Activated T-cell treated with anti-CD3 and anti-CD28 coated beads, Interleukin-2, amount 50 U/mL, for 48 hours (primary cell): ENCODE measurements at places on chromosomes 7 and 10.

- no peak for DNase-seq
Measured at GRCh38 chr10:60086421-60086820, 180.1 kb upstream of the CCDC6 start.

- no peak for DNase-seq
Measured at GRCh38 chr7:39407723-39408122, 158.5 kb upstream of the YAE1 start.

DNA sequence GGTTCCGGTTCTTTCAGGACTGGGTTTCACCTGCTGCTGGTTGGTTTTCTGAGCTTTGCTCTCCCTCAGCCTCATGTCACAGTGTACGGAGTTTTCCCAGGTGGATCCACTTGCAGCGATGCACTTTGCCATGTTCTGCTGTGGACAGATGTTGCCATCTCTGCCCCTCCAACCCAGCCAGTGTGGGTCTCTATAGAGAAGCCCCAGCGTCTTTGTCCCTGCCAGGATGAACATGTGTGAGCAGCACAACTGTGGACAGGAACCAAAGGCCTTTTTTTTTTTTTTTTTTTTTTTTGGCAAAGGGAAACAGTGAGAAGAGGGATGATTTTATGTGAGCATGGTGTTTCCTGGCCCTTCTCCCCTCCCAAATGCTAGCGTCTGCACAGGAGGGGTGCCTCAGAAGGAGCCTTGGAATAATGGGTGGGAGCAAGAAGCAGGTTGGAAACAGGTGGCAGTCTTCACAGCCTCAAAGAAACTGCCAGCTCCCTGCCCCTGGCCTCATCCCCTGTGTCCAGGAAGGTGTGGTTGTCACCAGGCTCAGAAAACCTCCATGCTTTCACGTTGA, 106.5 kb downstream of the RPS24 start:
- DNase-seq, result no peak

DNA sequence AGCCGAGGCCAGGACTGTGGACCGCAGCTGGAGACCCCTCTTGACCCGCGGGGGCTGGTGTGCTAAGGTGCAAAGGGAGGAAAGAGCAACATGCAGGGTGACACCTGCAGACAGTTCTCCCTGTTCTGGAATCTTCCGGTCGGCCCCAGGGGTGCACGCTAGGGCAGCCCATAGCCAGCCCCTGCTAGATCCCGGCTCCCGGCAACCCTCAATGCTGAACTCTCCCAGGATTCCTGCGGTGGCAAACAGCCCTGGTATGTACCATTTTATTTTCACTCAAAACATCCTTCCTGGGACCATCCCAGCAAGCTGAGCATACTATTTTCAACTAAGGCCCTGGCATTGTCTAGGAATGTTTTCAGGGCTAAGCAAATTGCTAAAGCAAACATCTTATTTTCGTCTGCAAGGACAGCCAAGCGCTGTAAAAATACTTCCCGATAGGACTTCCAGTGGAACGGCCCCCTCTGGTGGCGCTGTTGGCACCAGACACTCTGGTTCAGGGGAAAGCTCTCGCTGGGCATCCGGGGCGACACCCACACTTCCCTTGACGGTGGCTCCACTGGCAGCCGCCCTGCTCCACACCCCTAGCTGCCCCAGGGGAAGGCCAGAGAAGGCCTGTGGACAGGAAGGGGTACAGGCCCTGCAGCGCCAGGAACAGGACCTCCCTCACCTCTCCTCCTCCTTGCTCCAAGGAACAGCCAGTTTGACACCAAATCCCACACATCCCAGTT, 99.4 kb downstream of the CTBP2 start:
- peak; percentile 61 for DNase-seq

- no peak for DNase-seq
Measured at GRCh38 chr10:13803566-13804554, 217.1 kb downstream of the PRPF18 start.

DNA sequence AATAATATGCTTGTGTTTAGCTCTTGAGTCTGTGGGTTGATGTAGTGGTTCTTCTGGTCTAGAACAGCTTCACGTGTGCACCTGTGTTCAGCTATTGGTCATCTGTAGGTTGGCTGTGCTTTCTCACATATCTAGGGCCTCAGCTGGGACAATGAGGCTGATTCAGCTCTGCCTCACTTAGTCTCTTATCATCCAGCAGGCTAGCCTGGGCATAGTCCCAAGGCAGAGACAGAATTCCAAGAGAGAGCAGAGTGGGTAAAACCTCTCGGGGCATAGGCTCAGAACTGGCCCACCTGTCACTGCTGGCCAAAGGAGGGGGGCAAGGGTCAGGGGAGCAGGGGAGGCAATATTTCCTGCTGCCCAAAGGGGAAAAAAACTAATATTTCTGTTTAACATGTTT, 32.0 kb upstream of the MXI1 start:
- DNase-seq, result no peak

DNA sequence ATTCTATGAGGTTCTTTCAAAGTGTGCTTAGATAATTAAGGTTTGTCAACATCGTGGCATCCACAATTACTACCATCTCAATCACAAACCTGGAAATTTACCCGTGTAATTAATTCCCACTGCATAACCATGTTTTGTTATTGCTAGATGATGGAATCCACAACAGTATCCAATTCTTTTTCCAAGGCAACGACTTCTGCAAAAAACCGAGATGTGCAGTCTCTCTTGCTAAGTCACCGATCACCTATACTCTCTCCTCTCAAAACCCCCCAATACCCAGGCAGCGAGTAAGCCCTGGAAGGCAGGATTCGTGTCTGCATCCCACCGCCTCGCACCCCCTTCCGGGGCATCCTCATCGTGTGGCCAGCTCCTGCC, 678 bp upstream of the EIF4H start:
- no peak for DNase-seq

- DNase-seq, result no peak
Measured at GRCh38 chr10:16717622-16718395, 99.4 kb downstream of the RSU1 start.

DNA sequence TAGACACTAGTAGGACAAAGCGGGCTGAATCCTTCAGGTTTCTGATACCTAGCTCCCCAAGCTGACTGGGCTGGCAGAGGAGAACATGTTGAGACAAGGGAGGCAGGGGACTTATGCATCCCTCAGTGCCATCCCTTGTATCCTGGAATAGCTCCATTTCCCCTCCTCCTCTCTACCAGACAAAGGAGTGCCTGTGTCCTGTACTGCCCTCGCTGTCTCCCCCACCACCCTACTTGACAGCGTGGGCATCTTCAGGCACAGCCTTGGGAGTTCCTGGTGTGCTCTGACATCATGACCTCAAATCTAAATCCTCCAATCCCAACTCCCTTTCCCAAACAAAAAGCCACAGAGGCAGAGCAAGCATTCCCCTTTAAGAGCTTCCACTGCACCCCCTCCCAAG, 9.0 kb downstream of the SFXN3 start:
- DNase-seq, result no peak

- no peak for DNase-seq
Measured at GRCh38 chr7:91411060-91411459, 146.8 kb downstream of the FZD1 start.

GRCh38 chr7:155722118-155722517, 77.7 kb downstream of the RBM33 start:
- DNase-seq, result no peak

- DNase-seq, result no peak
Measured at GRCh38 chr10:133221331-133221730, 8.7 kb upstream of the UTF1 start.

DNA sequence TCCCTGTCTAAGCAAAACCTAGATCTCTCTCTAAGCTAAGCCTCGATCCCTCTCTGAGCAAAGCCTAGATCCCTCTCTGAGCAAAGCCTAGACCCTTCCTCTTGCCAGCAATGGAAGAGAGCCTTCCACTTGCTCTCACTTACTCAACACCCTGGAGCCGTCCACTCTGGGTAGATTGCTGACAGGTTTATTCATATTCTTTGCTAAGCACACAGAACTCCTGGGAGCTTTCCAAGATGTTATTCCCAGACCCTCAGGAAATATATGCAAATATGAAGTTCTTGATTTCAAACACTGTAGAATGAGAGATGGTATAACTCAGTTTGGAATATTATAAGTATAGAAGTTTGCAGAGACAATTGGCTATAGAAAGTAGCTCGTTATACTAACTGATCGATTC, 503.8 kb upstream of the CELF2 start:
- no peak for DNase-seq

DNA sequence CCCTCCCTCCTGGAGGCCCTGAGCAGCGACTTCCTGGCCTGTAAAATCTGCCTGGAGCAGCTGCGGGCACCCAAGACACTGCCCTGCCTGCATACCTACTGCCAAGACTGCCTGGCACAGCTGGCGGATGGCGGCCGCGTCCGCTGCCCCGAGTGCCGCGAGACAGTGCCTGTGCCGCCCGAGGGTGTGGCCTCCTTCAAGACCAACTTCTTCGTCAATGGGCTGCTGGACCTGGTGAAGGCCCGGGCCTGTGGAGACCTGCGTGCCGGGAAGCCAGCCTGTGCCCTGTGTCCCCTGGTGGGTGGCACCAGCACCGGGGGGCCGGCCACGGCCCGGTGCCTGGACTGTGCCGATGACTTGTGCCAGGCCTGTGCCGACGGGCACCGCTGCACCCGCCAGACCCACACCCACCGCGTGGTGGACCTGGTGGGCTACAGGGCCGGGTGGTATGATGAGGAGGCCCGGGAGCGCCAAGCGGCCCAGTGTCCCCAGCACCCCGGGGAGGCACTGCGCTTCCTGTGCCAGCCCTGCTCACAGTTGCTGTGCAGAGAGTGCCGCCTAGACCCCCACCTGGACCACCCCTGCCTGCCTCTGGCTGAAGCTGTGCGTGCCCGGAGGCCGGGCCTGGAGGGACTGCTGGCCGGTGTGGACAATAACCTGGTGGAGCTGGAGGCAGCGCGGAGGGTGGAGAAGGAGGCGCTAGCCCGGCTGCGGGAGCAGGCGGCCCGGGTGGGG, 2.2 kb downstream of the TRIM56 start:
- DNase-seq, result no peak

- no peak for DNase-seq
Measured at GRCh38 chr7:26948617-26949118, 84.3 kb upstream of the SKAP2 start.

GRCh38 chr7:5206686-5207085, 16.7 kb downstream of the WIPI2 start:
- DNase-seq, result no peak

DNA sequence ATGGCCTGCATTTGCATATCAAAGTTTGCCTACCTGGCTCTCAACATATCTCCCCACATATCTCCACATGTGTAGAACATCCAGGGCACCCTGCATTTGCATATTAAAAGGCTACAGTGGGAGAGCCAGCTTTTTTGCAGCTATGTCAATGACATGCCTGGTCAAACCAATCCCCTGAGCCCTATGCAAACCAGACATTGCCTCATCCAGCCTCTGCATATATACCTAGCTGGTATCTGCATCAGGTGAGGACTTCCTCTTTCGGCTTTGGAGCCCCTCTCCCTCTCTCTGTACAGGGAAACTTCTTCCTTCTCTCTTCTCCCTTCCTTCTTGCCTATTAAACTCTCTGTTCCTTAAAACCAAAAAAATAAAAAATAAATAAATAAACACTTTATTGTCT, 142.7 kb upstream of the STEAP4 start:
- DNase-seq, result no peak
